ENCODE measurements at places on chromosomes 1 and 21. TPM values are rescaled to one million over a fixed set of nuclear protein-coding genes. Genes with fewer than 3 reads are reported as not detected.

The GPR161 gene
- 1.6 TPM for total RNA-seq

The LCE3D gene
- total RNA-seq, result not detected

The TDRD10 gene
- not detected for total RNA-seq

The ACTRT2 gene
- total RNA-seq, result not detected

The PERM1 gene
- not detected for total RNA-seq

Data from Karpas-422 (cell line).